ENCODE measurements at places on chromosomes 7 and 10. TPM values are rescaled to one million over a fixed set of nuclear protein-coding genes. Genes with fewer than 3 reads are reported as not detected.

DNA sequence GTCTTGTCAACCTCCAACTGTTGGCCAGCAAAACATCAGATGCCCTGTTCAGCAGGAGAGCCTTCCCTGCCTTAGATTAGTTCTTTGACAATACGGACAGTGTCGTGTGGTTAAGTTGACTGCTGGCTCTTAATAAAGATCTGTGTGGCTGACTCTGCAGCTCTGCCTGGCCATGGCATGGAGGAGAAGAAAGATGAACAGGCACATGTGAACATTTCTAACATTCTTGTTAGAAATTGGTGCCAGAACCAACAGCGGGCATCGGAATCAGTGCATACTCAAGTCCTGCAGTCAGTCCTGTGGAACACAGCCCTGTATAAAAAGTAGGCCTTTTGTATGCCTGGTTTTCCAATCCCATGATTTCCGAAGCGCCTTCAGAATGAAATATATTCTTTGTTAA is 455.6 kb downstream of the POM121L12 start:
- no peak overlapping the region for H3K4me3 ChIP-seq
- H3K27me3 ChIP-seq: no peaks in the 10 kb centered on the region
- no peak overlapping the region for H3K27ac ChIP-seq
- no peak for DNase-seq

DNA sequence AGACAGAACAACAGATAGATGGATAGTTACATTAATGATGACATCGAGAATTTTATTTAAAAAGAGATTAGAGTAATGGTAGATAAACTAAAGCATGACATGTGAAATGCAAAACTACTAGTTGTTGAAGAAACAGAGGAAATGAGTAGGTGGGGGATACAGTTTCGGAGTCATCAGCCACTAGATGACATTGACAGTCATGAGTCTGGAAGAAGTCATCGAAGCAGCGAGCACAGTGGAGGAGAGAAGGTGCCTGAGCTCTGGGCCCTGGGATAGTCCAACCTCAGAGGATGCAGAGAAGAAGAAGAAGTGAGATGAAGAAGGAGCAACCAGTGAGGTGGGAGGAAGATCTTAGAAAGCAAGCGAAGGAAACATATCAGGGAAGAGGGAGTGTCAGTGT is 20.2 kb upstream of the SEC61A2 start:
- no peaks in the 10 kb centered on the region for H3K27me3 ChIP-seq
- H3K27ac ChIP-seq: no peak overlapping the region
- no peaks in the 10 kb centered on the region for H3K4me1 ChIP-seq
- no peak for DNase-seq
- H3K4me3 ChIP-seq: no peak overlapping the region
- H3K36me3 ChIP-seq: no peaks in the 10 kb centered on the region

DNA sequence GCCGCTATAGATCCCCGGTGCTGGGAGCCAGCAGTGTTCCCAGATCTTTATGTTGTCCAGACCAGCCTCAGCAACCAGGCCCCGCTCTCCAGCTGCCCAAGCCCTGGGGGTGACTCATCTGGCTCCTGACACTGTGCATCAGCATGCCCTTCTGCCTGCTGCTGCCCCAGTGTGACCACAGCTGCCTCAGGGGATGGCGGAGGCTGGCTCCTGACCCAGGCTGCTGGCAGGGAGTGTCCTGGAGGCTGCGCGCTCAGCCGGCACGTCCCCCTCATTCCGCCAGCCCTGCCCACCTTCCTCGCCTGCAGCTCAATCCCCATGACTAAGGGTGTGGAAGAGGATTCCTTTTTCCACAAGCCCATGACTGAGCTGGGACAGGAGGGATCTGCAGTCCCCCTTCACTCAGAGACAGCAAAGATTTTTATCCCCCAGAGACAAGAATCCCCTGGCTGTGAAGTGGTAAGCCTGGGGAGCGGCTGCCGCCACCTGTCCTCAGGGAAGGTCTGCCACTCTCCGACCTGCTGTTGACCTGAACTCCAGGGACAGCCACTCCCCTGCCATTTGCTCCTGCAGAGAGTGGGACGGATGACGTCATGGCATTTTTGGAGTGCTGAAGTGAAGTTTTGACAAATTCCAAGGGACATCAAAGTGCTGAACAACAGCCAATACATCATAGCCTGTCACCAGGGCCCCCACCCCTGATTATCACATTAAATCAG is 182.8 kb upstream of the BMPER start:
- H3K27ac ChIP-seq: no peak overlapping the region
- no peak for DNase-seq
- no peaks in the 10 kb centered on the region for H3K27me3 ChIP-seq
- H3K4me1 ChIP-seq: peaks cover 14% of the 10 kb centered on the region
- no peak overlapping the region for H3K4me3 ChIP-seq

DNA sequence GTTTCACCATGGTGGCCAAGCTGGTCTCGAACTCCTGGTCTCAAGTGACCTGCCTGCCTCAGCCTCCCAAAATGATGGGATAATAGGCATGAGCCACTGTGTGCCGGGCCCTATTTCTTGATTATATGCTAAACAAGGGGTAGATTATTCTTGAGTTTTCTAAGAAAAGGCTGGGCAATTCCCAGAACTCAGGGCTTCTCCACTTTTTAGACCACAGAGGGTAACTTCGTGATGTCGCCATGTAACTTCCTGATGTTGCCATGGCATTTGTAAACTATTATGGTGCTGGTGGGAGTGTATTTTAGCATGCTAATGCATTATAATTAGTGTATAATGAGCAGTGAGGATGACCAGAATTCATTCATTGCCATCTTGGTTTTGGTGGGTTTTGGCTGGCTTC is 35.8 kb downstream of the OTUD1 start:
- H3K4me3 ChIP-seq: no peak overlapping the region
- H3K36me3 ChIP-seq: no peaks in the 10 kb centered on the region
- no peaks in the 10 kb centered on the region for H3K4me1 ChIP-seq
- DNase-seq: no peak
- no peaks in the 10 kb centered on the region for H3K27me3 ChIP-seq

GRCh38 chr7:128435327-128435686 is 20.4 kb upstream of the HILPDA start:
- no peaks in the 10 kb centered on the region for H3K36me3 ChIP-seq
- H3K27ac ChIP-seq: no peak overlapping the region
- H3K27me3 ChIP-seq: no peaks in the 10 kb centered on the region
- DNase-seq: no peak
- no peaks in the 10 kb centered on the region for H3K4me1 ChIP-seq

DNA sequence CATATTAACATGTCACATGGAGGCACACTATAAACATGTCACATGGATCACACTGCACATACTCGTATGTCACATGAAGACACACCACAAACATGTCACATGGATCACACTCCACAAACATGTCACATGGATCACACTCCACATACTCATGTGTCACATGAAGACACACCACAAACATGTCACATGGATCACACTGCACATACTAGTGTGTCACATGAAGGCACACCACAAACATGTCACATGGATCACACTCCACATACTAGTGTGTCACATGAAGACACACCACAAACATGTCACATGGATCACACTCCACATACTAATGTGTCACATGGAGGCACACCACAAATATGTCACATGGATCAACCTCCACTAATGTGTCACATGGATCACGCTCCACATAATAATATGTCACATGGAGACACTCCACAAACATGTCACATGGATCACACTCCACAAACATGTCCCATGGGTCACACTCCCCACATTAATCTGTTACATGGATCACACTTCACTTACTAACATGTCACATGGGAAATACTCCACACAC is 195.6 kb upstream of the PFKP start:
- no peaks in the 10 kb centered on the region for H3K4me1 ChIP-seq
- H3K4me3 ChIP-seq: no peak overlapping the region
- H3K36me3 ChIP-seq: no peaks in the 10 kb centered on the region
- no peaks in the 10 kb centered on the region for H3K27me3 ChIP-seq

GRCh38 chr7:105742787-105743186 is 133.6 kb downstream of the ATXN7L1 start:
- no peaks in the 10 kb centered on the region for H3K36me3 ChIP-seq
- no peaks in the 10 kb centered on the region for H3K27me3 ChIP-seq
- no peak for DNase-seq
- no peak overlapping the region for H3K4me3 ChIP-seq
- H3K4me1 ChIP-seq: no peaks in the 10 kb centered on the region

DNA sequence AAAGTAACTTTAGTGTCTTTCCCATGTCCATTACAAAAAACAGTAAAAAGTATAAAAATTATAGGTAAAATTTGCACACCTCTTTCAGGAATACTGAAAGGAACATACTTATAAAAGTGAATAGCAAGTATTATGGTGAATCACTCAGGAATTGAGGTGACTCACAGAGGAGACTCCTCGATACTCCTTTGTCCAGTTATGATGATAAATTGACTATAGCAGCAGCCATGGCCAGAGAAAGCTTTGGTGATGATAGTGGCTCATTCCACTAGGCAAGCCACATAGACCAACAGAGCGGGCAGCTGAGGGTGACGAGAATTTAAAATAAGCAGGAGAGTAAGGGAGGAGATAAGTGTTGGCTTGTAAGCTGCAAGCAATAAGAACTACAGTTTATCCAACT is 1231.1 kb upstream of the CELF2 start:
- H3K4me3 ChIP-seq: no peak overlapping the region
- no peaks in the 10 kb centered on the region for H3K27me3 ChIP-seq
- H3K36me3 ChIP-seq: no peaks in the 10 kb centered on the region
- no peaks in the 10 kb centered on the region for H3K4me1 ChIP-seq

- peaks cover 56% of the 10 kb centered on the region for H3K4me1 ChIP-seq
- peak overlapping the region; percentile 84 for H3K27ac ChIP-seq
- H3K36me3 ChIP-seq: no peaks in the 10 kb centered on the region
Measured at GRCh38 chr7:28956608-28957063, 1.5 kb downstream of the TRIL start.

DNA sequence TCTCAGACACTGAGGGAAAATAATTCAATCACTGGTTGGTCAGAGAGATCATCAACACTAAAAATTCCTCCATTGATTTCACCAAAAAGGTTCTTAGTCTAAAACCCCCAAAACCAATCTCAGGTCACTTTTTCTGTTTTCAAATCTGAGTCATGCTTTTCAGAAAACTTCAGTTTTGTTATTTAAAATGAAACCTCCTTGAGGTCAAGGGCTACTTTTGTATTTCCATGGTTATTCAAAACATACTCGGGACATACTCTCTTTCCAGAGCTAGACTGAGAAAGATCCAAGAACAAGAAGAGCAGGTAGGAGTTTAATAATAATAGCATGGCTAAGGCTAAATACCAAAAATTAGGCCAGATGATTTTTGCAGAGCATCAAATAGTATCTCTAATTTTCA is 152.8 kb downstream of the SDHAF3 start:
- no peak overlapping the region for H3K27ac ChIP-seq
- no peaks in the 10 kb centered on the region for H3K4me1 ChIP-seq
- DNase-seq: no peak
- H3K36me3 ChIP-seq: no peaks in the 10 kb centered on the region
- H3K4me3 ChIP-seq: no peak overlapping the region

DNA sequence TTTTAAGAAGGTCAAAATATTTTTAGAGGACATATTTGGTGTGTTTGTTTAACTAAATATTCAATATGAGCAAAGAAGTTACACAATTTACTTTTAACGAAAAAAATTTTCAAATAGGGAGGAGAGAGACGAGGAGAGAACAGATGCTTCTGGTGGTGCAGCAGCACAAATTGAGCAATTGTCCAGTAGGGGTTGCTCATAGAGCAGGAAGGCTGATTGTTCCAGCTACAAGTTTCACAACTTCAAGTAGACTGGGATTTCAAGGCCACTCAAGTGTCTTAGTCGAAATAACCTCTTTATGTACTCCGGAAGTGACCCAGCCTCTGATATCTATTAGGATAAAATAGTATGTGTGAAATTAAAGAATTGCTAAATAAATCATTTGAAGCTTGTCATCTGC is 197.9 kb downstream of the HDAC9 start:
- no peaks in the 10 kb centered on the region for H3K27me3 ChIP-seq
- no peaks in the 10 kb centered on the region for H3K36me3 ChIP-seq
- no peak for DNase-seq
- no peak overlapping the region for H3K4me3 ChIP-seq
- H3K4me1 ChIP-seq: no peaks in the 10 kb centered on the region

DNA sequence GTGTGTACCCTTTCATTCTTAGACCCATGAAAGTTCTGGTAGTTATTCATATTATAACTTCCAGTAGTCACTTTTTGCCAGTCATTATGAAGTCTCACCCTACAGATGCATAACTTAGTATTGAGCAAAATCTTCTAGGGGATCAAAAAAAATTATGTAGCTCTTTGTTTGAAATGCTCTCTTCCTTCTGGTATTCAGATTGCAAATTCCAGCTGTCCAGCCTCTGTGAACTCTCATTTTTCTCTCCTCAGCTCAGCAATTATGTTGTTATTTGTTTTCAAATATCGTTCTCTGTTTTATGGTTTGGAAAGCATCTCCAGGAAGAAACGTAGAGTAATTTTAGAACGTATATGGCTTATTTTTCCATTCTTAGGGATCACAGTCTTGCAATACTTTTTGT is 442.5 kb downstream of the SEMA3D start:
- H3K27ac ChIP-seq: no peak overlapping the region
- no peak for DNase-seq
- no peaks in the 10 kb centered on the region for H3K36me3 ChIP-seq
- H3K4me3 ChIP-seq: no peak overlapping the region
- no peaks in the 10 kb centered on the region for H3K4me1 ChIP-seq

DNA sequence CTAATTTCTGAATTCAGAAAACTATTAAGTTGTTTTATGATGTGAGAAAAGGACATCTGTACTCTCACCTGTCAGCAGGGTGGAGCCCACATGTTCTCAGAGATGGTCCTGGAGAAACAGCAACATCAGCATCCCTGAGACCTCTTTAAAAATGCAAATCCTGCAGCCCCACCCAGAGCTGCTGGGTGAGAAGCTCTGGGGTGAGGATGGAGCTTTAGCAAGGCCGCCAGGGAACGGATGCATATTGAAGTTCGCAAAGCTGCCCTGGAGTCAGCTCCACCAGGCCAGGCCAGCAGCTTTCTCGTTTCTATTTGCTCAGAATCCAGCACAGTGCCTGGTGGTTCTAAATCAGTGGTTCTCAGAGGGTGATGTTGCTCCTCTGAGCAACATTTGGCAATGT is 49.1 kb downstream of the PRKCQ start:
- no peaks in the 10 kb centered on the region for H3K27me3 ChIP-seq
- no peak overlapping the region for H3K27ac ChIP-seq
- DNase-seq: no peak
- no peak overlapping the region for H3K4me3 ChIP-seq

- H3K27ac ChIP-seq: no peak overlapping the region
- no peak overlapping the region for H3K4me3 ChIP-seq
- peaks cover 27% of the 10 kb centered on the region for H3K4me1 ChIP-seq
- no peak for DNase-seq
Measured at GRCh38 chr10:46014683-46015405, 15.6 kb downstream of the NCOA4 start.

GRCh38 chr10:48444266-48444665 is 137.8 kb downstream of the MAPK8 start:
- H3K27me3 ChIP-seq: no peaks in the 10 kb centered on the region
- H3K27ac ChIP-seq: no peak overlapping the region
- H3K4me1 ChIP-seq: no peaks in the 10 kb centered on the region
- no peaks in the 10 kb centered on the region for H3K36me3 ChIP-seq
- no peak for DNase-seq
- H3K4me3 ChIP-seq: no peak overlapping the region

COL26A1 gene
- not detected for total RNA-seq

VSTM4 gene
- 14.0 TPM for total RNA-seq

TMEM178B gene
- total RNA-seq: 1.2 TPM
